ENCODE measurements at places on chromosomes 1 and 21.

DNA sequence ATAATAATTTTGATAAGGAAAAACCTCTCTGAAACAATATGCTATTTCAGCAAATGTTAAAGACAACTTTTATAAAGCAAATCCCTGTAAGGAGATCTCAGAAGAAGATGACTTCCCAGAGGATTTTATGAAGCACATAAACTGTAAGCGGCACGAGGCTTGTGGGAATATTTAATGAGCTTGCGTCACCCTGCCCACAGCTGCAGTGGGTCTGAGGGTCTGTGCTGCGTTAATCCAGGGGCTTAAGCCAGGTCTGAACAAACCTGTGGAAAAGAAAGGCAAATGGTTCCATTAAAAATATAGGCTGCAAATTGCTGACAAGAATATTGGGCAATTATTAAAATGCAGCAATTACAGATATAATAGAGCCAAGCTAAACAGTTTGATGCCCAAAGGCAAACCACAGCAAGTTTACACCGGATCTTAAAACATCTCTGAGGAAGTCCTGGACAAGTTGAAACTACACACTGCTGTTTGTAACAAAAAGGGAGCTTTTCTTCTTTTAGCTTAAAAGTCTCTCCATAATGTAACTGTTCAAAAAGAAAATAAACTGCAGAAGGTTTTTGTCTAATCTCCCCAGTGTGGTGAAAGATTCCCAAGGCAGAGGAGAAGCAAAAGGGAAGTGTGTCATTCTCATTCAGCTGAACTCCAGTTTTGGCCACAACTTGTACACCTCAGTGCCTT lies 21.8 kb downstream of the TGFBR3 start:
- peak; percentile 28 for DNase-seq

DNA sequence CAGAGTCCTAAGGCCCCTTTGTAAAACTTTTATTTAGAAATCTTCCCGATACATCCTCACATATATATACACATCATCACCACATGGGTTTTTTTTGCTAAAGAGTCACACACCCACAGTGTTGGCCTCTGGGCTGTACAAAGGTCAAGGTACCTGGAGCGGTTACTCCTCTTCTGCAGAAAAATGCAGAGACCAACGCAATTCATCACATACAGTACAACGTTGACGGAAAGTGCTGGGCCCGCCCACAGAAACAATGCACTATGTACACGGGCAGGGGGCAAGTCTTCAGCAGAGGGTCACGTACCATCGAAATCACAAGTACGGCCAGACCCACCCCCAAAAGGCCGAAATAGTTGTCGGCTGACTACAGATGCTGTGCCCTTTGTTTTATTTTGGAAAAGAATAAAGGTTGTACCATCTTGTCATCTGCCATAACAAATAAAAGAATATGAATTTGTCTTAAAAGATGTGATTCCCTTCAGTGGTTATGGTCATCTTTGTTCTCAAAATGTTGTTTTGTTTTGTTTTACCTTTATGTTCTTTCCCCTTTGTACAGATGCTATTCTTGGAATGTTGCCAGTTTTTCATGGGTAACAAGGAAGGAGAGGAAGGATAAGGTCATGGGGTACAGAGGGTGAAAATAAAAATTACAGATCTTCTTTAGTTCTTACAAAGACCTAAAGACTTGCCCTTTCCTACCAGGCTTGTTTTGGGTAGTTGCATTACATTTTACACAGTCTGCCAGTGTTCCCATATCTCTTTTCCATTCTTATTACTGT lies 15.6 kb downstream of the TAL1 start:
- DNase-seq = no peak

- no peak for DNase-seq
Observed at GRCh38 chr21:39346671-39347331, 2.1 kb downstream of the HMGN1 start.

- peak; percentile 19 for DNase-seq
Observed at GRCh38 chr1:89451011-89451410, 73.6 kb upstream of the LRRC8B start.

DNA sequence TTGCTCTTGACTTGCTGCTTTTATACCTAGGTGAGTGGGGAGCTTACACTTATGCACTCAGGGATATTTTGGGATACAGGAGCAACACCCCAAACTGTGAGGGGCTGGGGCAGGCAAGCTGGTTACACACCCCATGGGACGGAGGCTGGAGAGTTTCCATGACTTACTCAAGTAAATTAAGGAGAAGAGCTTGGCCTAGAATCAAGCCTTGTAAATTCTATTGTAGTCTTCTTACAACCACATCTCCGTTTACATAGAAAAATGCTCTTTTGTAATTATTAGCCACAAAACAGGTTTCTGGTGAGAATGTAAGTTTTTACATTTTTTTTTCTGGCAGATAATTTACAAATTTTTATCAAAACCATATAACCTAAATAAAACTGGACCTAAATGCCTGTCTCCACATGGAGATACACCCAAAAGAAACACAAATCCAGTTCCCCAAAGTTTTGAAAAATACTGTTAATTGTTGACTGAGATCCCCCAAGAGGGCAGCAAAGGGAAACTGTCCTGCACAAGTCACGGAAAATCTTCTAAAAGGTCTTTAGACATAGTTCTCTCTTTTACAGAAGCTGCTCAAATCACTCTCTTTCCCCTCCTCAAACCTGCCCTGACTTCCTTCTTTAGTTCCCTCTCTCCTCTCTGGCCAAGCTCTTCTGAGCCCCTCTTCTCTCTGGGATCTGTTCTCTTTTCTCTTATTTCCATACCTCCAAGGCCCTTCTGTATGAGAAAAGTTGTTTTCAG lies 134.0 kb downstream of the HIVEP3 start:
- no peak for DNase-seq

GRCh38 chr1:221567859-221568507 lies 173.9 kb downstream of the DUSP10 start:
- DNase-seq = no peak

- no peak for DNase-seq
Observed at GRCh38 chr1:228160201-228160761, 5.3 kb upstream of the IBA57 start.

- DNase-seq = no peak
Observed at GRCh38 chr1:41431490-41432350, 52.8 kb downstream of the EDN2 start.

GRCh38 chr1:235302143-235302542 lies 25.8 kb downstream of the ARID4B start:
- no peak for DNase-seq

GRCh38 chr1:173573596-173573995 lies 29.3 kb downstream of the SLC9C2 start:
- no peak for DNase-seq

GRCh38 chr1:6001992-6002576 lies 9.9 kb upstream of the NPHP4 start:
- DNase-seq = no peak

DNA sequence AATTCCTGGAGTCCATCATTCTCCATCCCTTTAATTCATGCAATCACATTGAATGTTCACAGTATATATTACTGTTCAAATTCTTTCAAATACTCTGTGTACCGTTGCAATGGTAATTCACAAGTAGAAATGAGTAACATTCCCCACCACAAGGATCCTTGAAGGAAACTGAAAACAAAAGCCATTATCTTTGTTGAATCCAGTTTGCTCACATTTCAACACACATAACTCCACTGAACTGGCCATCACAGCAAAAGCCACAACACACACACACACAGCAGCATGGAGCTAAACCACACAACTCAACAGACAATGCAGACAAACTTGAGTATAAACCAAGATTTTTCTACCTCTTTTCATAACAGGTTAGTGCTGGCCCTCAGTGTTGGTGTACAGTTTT lies 188.3 kb upstream of the GREM2 start:
- DNase-seq = no peak

- DNase-seq = no peak
Observed at GRCh38 chr1:1048765-1049164, 25.3 kb downstream of the RNF223 start.

- DNase-seq = peak; percentile 33
Observed at GRCh38 chr1:30111431-30111830, 612.0 kb downstream of the MATN1 start.

- peak; percentile 61 for DNase-seq
Observed at GRCh38 chr1:171742577-171742922, 685 bp upstream of the VAMP4 start.

- no peak for DNase-seq
Observed at GRCh38 chr1:41591891-41592290, 107.4 kb upstream of the EDN2 start.

GRCh38 chr1:157357111-157357510 lies 195.2 kb downstream of the FCRL5 start:
- no peak for DNase-seq

DNA sequence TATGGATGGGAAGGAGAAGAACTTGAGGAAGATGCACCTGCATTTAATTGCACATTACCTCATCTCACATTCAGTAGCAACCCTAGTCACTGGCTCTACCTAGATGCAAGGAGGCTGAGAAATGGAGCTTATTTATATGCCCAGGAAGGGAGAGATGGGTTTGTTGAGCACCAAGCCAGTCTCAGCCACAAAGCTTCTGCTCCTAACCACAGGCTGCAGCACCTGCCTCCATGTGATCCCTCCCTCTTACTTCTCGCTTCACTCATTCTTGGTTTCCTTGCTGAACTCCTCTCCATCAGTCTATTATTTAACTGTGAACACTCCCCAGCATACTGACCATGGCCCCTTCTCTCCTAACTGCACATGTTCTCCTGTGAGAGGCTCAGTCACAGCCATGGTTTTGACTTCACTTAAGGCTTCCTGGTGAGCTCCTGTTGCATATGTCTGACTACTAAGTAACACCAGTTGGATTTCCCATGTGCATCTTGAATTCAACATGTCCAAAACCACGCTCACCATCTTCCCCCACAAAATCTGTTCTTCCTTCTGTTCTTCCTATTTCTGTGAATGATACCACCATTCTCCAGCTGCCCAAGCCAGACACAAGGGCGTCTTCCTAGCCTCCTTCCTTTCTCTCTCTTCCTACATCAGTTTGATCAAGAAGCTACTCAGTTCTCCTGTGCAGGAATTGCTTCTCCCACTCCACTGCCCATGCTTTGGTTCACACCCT lies 139.8 kb downstream of the AK5 start:
- DNase-seq = no peak

DNA sequence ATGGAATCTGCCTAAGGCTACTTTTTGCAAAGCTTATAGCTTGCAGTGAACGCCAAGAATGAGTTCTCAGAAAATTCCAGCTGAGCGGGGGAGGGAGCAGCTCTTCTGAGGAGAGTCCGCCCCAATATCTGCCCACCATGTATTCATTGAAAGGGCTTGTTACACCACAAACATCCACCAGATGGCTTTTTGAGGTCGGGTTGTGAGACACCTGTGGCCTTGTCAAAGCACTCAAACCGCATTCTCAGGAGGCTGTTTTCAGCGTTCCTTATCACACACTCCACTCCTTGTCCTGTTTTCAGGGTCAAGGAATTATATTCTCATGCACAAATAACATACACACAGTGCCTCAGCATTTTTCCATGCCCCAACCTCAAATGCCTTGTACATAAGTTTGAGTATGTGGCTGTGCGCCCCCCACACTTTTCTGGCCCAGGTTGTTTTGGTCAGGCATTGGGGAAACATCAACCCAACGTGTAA lies 3.9 kb upstream of the C4BPB start:
- DNase-seq = peak; percentile 60

DNA sequence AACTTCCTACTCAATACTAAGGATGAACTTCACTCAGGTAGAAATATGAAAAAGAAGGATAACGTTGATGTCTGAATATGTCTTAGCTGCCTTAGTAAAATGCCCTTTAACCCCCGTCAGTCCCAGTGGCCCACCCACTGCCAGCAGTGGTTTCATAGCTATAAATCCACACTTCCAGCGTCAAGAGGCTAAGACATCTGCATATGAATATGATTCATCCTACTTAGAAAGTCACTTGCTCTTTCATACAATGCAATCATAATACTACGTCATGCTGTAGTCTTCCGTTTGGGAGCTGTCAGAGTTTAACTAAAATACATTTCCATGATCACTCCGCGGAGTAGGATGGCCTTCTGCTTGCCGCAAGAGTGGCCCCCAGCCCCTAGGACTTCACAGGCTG lies 247.3 kb downstream of the SDCCAG8 start:
- no peak for DNase-seq

DNA sequence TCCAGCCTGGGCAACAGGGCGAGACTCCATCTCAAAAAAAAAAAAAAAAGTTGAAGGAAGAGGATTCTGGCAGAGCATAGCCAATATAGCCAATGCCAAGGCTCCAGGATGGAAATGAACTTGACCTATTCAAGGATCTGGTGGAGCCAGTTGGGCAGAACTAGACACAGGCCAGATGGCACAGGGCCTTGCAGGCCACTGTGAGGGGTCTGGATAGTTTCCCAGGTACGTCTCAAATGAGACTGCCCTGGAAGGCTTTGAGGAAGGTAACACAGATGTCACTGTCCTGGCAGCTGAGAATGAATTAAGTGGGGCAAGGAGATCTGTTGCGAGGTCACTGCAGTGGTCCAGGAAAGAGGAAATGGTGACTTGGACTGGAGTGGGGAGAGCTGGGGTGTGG lies 12.0 kb upstream of the ARHGEF19 start:
- DNase-seq = no peak

- no peak for DNase-seq
Observed at GRCh38 chr1:92094090-92094489, 13.9 kb downstream of the BTBD8 start.

DNA sequence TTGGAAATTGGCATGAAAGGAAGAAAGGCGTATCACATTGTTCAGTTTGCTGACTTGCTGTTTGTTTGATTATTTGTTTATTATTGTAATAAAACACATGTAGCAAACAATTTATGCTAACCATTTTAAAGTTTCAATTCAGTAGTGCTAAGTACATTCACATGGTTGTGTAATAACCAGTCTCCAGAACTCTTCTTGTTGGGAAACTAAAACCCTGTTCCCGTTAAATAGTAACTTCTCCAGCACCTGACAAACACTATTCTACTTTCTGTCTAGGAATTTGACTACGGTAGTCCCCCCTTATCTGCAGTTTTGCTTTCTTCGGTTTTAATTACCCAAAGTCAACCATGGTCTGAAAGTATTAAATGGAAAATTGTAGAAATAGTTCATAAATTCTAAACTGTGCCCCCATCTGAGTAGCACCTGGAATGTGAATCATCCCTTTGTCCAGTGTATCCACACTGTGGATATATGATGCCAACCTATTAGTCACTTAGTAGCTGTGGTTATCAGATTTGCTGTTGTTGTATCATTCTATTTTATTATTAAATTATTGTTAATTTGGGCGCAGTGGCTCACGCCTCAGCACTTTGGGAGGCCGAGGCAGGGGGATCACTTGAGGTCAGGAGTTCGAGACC lies 5.5 kb downstream of the MORC3 start:
- DNase-seq = no peak

DNA sequence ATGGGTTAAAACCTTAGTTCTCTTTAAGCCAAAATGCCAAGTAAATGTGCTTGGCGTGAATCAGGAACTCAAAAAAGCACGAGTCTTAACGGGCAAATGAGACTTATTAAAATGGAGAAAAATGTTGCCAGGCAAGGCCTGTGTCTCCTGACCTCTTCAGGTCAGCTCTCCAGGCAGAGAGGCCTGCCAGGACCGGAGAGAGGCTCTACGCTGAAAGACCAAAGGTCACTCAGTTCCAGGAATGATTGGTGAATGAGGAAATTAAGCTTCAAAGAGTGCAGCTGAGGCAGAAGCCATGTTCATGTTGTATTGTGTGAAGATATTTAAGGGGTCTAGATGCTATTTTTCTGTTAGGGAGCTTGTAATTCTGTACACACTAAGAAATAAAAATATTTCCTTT lies 66.6 kb downstream of the SPAG17 start:
- DNase-seq = no peak
